Urinary bladder (tissue), 4 donors: ENCODE measurements at places on chromosomes 11 and 22. TPM values are rescaled to one million over a fixed set of nuclear protein-coding genes. Genes with fewer than 3 reads are reported as not detected.

DNA sequence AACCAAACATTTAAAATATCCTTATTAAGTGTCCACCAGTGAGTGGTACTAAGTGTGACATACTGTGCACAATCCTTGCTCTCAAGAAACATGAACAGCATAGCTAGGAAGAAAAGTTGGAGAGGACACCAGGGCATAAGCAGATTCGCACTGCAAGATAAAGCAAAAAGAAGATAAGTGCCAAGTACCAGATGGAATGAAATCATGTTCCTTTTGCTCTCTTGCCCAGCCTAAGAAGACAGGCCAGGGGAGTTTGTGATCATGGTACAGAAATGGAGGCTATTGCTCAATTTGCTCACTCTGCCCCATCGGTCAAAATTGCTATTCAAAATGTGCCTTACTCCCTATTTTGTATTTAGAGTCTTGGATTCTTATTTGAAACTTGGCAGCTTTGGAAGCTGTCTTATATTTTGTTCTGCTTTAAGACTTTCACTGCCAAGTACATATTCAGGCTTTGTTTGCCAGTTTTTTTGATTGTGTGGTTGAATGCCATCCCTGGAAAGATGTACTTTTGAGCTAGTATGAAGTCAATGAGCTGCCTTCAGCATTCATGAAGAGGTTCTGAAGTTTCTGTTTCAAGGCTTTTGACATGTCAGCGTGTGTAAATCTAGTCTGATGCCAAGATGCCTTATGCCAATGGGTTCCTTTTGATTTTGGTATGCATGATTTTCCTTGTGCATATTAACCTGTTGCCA is 90.3 kb downstream of the PAX6 start:
- DNase-seq: no peak

DNA sequence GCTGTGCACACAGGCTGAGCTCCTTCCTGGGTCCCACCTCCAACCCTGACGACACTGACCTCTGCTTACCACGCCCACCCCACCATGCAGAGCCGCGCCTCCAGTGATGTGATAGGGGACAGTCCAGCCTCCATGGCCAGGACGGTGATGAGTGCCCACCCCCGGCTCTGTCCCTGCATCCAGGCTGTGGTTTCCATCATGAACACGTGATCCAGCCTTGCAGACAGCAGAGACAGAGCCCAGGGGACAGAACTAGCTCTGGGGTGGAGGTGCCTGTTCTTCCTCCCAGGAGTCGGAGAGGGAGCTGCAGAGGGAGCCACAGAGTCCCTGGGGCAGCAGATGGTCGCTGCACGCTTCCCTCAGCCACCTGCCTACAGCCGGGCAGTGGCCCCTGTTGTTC is 42.6 kb upstream of the IGSF9B start:
- no peak for DNase-seq

GRCh38 chr11:123268156-123268555 is 73.1 kb upstream of the CLMP start:
- DNase-seq: no peak

- no peak for DNase-seq
Observed at GRCh38 chr22:31340360-31340759, 5.8 kb downstream of the PATZ1 start.

The SMIM35 gene
- not detected for total RNA-seq

The LYVE1 gene
- total RNA-seq: 141 TPM

GRCh38 chr11:134524896-134525845 is 113.1 kb upstream of the B3GAT1 start:
- DNase-seq: no peak

DNA sequence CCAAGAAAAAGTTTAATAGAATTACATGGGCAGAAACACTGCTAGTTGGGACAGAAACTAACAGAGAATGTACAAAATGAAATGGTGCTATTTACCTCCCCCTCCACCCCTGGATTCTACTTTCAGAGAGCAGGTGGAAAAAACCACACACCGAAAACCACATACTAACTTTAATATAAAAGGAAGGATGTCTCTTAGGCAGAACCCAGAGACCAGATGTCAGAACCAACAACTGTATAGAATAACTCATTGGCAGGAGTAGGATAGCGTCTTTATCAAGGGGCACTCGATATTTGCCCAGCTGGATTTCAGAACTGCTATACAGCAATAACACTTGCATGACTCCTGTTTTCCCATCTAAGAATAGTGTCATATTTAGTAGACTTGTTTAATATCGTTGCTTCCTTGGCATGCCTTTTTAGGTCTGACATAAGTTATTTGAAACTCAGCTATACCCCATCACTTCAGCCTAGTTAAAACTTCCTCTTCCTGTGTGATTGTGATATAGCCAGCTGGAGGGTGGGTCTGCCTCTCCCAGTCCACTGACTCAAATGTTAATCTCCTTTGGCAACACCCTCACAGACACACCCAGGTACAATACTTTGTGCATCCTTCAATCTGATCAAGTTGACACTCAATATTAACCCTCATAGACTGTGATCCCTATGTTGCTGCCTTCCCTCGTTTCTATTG is 1.2 kb downstream of the SLC22A25 start:
- DNase-seq: no peak

- DNase-seq: no peak
Observed at GRCh38 chr11:116461789-116462188, 311.0 kb downstream of the BUD13 start.

- no peak for DNase-seq
Observed at GRCh38 chr11:87179621-87180020, 141.9 kb downstream of the TMEM135 start.

DNA sequence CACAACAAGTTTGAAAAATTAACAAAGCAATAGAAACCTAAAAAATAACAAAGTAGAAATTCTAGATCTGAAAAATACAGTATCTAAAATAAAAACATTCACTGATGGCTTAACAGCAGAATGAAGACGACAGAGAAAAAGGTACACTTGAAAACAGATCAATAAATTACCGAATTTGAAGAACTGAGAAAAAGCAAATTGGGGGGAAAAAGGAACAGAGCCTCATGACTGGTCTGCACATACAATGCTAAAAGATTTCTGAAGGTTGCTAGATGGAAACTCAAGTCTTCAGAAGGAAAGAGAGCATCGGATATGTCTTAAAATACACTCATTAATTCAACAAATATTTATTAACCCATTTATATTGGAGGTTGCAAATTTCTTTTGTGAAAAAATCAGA is 71.6 kb downstream of the SBF2 start:
- DNase-seq: no peak

The UBQLNL gene
- 0.85 TPM for total RNA-seq

The OR6A2 gene
- 0.85 TPM for total RNA-seq

The CNGA4 gene
- not detected for total RNA-seq

- DNase-seq: no peak
Observed at GRCh38 chr11:78323363-78323762, 94.3 kb downstream of the GAB2 start.

GRCh38 chr11:121577106-121577848 is 124.5 kb upstream of the SORL1-AS1 start:
- no peak for DNase-seq

GRCh38 chr22:22798232-22798616 is 89.4 kb upstream of the IGLL5 start:
- DNase-seq: no peak

GRCh38 chr11:60265373-60266214 is 14.9 kb upstream of the MS4A4A start:
- DNase-seq: no peak

DNA sequence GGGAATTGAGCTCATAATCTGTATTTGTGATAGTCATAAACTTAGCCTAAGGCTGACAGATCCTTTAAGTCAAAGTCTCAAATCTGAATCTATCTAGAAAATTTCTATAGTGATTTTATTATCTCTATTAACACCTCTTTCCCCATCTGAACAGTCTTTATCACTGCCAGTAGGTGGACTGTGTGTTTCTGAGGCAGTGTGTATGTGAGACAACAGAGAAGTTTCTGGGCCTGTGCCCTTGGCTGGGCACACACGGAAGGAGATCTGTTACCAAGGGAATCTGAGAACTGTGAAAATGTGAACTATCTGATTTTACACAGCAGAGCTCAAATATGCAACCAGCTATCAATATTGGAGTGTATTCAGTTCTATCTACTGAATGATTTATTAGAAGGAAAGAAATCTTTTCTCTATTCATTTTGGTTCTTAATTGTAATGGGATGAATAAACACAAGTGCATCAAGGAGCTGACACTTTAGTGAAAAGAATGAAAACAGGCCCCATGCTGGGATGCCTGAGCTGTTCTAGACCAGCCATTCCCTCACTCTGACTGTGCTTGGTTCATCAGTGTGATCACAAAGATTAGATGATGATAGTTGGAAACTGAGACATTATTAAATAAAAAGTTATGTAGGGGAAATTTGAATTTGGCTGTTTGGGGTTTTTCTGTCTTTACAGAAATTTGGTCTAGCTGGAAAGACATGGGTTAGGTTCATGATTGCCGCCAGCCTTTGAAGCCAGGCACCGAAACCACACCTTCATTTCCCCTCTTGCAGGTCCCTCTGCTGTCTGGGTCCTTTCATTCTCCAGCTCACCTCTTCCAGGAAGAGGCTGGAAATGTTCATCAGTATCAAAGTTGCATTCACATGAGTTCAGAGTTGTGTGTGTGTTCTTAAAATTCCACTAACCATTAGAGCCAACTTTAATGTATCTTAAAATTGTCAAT is 68.1 kb downstream of the LIF start:
- DNase-seq: no peak

- no peak for DNase-seq
Observed at GRCh38 chr11:101872171-101872882, 42.5 kb upstream of the CEP126 start.

The OR5A1 gene
- total RNA-seq: not detected

- no peak for DNase-seq
Observed at GRCh38 chr11:91625495-91625894, 599.1 kb upstream of the FAT3 start.
